Epithelial cell of proximal tubule (primary cell): ENCODE measurements at places on chromosomes 4 and X.
A peak's percentile ranks its signal among the peaks of the same experiment; 100 is the strongest.

DNA sequence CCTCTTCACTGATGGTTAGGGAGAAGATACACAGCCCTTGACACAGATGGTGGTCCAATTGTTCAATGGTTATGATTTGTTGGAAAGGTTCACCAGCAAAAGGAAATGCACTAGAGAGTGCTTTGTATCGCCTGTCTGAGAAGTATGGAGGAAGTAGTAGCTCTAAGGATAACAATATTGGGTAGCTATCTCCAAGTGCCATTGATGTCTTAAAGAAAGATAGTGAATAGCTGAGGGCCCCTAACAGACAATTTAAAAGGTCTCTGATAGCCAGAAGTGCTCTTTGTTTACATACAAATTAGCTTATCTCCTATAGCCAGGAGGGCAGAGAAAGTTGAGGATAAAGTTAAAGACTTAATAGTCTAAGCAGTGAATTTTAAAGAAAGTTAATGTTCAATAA, 33.9 kb upstream of the BLTP1 start:
- no peak for DNase-seq

GRCh38 chr4:151263455-151263854, 13.5 kb upstream of the PRSS48 start:
- no peak for DNase-seq

- peak; percentile 71 for DNase-seq
These were observed 98.9 kb downstream of the HPGD start for GRCh38 chr4:174423257-174423944.

GRCh38 chr4:159922119-159922518, 819.2 kb downstream of the RAPGEF2 start:
- no peak for DNase-seq

GRCh38 chr4:14580061-14580460, 422.2 kb upstream of the CPEB2 start:
- no peak for DNase-seq

GRCh38 chr4:75781305-75781704, 56.9 kb downstream of the USO1 start:
- DNase-seq, result no peak

DNA sequence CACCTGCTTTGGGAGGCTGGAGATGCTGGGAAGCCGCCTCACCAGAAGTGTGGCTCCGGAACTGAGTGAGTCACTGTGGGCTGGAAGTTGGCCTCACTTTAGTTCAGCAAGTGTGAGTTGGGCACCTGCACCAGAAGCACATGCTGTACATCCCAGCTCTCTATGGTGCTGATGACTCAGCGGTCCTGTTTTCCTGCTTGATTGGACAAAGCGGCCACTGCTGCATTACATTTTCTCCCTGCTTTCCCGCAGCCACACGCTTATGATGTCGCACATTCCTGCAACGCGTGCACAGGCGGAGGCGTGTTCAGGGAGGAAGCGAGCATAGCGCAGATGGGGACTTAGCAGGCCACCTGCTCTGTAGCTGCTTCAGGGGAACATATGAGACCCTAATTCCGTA, 26.7 kb upstream of the CLDN34 start:
- DNase-seq, result peak; percentile 49

DNA sequence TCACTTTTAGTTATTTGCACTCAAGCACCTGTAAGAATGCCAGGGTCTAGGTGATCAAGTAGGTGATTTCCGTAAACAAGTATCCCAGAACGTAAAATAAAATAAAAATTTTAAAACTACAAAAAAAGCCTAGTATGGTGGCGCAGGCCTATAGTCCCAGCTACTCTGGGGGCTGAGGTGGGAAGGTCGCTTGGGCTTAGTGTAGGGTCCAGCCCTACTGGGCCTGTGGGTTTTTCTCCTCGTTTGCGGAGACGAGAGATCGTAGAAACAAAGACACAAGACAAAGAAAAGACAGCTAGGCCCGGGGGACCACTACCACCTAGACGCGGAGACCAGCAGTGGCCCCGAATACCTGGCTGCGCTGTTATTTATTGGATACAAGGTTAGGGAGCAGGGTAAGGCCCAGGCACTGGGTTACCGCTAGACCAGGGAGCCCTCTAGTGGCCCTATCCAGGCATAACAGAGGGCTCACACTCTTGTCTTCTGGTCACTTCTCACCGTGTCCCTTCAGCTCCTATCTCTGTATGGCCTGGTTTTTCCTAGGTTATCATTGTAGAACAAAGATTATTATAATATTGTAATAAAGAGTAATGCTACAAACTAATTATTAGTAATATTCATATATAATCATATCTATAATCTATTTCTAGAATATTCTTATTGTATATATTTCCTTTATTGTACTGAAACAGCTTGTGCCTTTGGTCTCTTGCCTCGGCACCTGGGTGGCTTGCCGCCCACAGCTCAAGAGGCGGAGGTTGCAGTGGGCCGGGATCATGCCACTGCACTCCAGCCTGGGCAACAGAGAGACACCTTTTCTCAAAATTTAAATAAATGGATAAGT, 38.4 kb downstream of the SAGE1 start:
- no peak for DNase-seq

DNA sequence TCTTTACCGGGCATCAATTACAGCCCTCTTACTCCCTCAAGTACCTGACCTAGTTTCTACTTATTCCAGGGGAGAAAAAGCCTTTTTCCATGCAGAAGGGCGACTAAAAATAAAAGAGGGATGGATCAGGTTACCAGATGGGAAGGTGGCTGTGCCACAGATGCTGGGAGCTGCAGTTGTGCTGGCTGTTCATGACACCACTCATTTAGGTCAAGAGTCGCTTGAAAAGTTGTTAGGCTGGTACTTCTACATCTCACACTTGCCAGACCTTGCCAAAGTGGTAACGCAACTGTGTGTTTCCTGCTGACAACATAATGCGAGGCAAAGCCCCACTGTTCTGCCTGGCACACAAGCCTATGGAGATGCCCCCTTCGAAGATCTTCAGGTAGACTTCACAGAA, 148.4 kb upstream of the FGF16 start:
- DNase-seq, result no peak

DNA sequence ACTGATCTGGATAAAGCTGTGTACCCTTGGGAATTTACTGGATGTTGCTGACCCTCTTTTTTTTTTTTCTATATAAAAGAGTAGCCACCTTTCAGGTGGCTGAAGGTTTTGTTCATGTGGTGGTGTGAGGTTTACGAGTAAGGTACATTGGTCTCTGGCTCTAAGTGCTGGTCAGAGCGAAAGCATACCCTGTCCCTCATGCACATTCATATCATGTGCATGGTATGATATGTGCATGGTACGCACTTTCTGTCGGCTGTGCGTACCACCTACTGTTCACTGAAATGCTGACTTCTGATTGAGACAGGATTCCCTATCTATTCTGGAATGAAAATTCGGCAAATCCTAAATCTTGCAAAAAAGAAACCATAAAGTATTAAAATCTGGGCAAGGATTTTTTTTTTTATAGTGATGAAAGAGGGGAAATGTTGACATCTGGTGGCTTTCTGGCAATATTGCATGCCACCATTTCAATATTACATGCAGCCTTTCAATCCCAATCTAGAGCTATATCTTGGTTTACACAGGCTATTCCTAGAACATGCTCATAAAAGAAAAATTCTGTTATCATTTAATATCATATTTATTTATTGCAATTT, 32.8 kb downstream of the FAM149A start:
- DNase-seq, result no peak

- no peak for DNase-seq
These were observed 79.5 kb downstream of the RBM47 start for GRCh38 chr4:40550196-40550595.

DNA sequence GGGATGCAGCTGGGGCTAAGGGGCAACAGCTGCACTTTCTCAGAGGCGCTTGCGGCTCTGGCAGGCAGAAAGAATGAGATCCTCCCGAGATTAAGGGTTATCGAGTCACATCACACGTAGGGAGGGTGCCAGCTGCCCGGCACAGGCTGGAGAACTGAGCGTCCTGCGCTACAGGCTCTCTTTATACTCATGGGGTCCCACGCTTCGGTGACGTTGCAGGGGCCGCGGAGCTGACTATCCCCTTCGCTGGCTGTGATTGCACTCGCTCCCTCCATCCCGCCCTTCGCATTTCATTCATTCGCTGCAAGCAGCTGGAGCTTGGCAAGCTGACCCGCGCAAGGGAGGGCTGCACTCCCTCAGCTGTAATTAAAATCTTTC, at the start of gene TACR3:
TACR3 (minus strand) TSS at position 156 of the 378 bp plus-strand sequence. CDS start 310 bp downstream, outside the sequence.
- DNase-seq, result no peak

GRCh38 chrX:133213117-133213516, 5.0 kb downstream of the TFDP3 start:
- DNase-seq, result no peak

GRCh38 chrX:68997511-68997910, 167.7 kb downstream of the PJA1 start:
- no peak for DNase-seq

- DNase-seq, result no peak
These were observed 1984.3 kb upstream of the IGFBP7 start for GRCh38 chr4:59094505-59094904.

DNA sequence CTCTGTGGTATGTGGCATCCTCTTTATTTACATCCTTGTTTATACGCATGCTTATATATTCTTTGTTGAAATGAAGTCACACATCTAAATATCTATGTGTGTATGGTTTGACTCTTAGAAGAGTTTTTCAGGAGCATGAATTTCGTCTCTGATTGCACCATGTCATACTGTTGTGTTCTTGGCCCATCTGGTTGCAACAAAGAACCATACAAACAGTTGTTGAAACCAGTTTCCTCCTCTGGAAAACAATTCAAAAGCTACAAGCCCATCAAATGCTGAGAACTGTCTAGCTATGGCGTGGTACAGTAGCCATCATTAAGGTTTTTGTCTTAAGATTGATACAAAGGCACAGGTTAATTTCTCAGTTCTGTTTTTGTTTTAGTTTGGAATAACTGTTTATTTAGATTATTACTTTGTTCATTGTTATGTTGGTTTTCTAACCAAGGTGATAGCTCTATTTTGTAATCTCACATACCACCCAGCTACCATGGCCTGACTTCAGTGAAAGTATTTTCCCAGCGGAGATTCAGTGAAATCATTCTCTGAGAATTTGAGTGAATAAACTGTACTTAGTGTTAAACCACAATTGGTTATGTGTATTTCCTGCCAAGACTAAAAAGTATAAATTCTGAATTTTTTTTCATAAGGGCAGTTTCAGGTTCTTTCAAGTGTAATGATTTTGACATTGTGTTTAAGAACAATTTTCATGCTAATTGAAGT, 91.0 kb downstream of the ARHGAP24 start:
- DNase-seq, result no peak

- no peak for DNase-seq
These were observed 107.7 kb downstream of the RBM47 start for GRCh38 chr4:40521957-40522356.

DNA sequence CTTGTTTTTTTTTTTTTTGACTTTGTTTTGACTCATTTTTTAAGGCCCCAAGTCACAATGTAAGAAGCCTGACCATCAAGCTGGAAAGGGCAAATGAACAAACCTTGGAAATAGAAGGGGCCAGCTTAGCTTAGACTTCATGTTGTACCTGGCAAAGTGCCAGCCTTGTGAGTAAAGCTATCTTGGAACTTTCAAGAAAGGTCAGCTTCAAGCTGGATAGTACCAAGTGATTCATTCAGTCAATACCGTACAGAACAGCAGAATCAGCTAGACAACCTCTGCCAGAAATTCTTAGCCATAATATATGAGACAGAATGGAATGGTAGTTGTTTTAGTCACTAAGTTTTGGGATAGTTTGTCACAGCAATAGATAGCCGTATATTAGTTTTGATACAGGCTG, 1492.2 kb upstream of the TENM3 start:
- peak; percentile 41 for DNase-seq

DNA sequence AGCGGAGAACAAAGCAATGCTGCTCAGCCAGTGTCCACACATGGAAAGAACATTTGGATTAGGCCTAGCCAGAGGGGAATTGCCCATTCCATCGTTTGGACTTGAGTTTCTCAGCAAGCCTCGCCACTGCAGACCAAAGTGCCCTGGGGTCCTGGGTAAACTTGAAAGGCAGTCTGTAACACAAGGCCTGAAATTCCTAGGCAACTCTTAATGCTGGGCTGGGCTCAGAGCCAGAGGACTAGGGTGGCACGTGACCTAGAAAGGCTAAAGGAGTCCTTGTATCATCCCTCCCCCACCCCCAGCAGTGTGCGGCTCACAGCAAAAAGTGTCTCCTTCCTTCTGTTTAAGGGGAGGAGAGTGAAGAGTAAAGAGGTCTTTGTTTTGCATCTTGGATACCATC, 210.4 kb upstream of the ARX start:
- no peak for DNase-seq

GRCh38 chr4:36115312-36115711, 129.0 kb downstream of the ARAP2 start:
- no peak for DNase-seq

GRCh38 chr4:25320773-25321172, 8.2 kb downstream of the ZCCHC4 start:
- peak; percentile 84 for DNase-seq

- no peak for DNase-seq
These were observed 39.0 kb downstream of the BCOR start for GRCh38 chrX:40058719-40059118.

GRCh38 chr4:170089668-170090351, at the start of gene AADAT:
Gene AADAT (minus strand): TSS chr4:170089956. CDS start chr4:170089690, 266 bp downstream.
- DNase-seq, result no peak

GRCh38 chr4:76558396-76559235, 123.6 kb downstream of the SHROOM3 start:
- no peak for DNase-seq

DNA sequence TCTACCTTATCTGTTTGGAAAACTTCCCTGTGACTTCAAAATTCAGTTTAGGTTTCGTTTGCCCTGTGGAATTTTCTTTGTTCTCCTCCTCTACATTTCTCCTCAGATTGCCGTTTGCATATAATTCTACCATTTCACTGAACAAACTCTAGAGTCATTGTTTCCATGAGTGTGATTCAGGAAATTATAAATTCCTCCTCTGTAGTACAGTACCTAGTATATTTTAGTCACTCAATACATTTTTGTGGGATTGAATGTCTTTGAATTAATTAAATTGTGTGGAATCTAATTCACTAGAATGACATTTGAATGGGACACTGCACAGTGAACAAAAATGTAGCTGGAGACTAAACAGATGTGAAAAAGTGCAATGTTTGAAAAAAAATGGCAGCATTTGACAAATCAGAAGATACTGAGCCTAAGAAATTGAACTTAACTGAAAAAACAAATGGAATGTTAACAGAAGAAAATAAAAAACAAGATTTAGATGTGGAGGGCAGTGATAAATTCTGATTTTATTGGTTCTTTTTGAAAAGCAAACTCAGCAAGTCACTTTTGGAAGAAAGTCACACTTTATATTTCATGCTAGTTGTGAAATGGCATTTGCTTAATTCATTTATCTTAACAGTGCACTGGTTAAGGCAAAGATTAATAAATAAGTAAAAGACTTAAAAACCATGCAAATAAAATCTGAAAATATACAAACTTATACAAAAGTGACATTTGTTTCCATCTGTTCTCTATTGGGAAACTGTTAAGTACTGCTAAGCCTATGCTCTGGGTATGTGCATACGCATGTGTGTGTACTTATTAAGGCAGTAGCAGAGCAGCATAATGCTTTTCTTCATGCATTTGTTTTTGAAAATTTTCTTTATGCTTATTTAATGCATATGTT, 512.3 kb downstream of the FAT4 start:
- no peak for DNase-seq

GRCh38 chr4:84366907-84367306, 132.2 kb downstream of the NKX6-1 start:
- no peak for DNase-seq

GRCh38 chr4:1019729-1020470, 8.5 kb downstream of the FGFRL1 start:
- DNase-seq, result no peak
